ENCODE measurements at places on chromosomes 3 and 15.

DNA sequence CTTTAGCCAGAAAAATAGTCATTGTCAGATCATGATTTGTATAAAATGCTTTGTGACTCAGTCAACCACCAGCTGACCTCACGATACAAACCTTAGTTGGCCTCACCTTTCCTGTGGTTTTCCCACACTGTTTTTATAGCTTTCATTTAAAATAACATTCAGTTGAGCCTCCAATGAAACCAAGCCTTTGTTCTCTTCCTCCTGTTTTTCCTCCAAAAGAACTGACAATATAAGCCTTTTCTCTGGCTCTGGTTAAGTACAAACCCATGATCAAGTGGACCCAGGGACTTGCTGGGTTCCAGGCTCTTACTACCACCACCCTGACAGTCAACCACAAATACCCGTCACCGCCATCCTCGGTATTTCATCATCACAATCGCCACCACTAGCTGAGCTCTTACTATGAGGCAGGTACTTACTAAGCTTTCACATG, 81.7 kb downstream of the TAMM41 start:
- DNase-seq: no peak

GRCh38 chr3:117228466-117228865, 518.9 kb downstream of the TUSC7 start:
- DNase-seq: no peak

DNA sequence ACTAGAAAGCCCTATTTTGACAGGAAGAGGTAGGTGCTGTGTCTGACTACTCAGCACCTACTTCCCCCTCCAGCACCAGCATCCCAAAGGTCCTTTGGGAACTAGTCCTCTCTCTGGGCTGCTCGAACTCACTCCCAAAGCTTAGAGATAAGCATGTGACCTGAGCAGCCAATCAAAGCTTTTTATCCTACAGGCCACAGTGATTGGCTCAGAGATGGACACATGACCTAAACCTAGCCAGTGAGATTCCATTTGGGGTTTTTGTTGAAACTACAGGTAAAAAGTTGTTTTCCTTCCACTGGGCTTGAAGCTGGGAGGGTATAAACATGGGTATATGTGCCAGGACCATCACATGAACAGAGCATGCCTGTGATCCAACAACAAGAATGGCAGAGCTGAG, 186.5 kb upstream of the PPP2R3A start:
- no peak for DNase-seq

GRCh38 chr15:61421938-61422337, 192.8 kb upstream of the RORA start:
- no peak for DNase-seq

All from esophagus squamous epithelium (tissue), 5 donors.